ENCODE measurements at places on chromosomes 6 and 20. TPM values are rescaled to one million over a fixed set of nuclear protein-coding genes. Genes with fewer than 3 reads are reported as not detected.

GRCh38 chr20:45258664-45259063, 4.3 kb upstream of the SLPI start:
- DNase-seq, result no peak

DNA sequence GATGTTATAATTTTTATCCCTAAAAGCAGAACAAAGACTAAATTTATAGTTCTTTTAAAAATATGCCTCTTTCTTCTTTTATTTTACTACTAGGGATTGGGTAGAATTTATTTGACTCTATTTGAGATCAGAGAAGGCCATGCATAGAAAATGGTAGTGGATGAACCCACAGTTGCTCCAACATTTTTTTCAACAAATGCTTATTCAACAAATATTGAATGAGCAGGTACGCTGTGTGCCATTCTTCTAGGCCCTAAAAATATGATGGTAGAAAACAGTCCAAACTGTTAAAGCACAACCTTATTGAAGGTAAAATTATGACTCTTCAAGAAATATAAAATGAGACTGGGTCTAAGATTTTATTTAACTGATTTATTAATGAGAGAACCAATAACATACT, 30.0 kb downstream of the OTOR start:
- DNase-seq, result no peak

DNA sequence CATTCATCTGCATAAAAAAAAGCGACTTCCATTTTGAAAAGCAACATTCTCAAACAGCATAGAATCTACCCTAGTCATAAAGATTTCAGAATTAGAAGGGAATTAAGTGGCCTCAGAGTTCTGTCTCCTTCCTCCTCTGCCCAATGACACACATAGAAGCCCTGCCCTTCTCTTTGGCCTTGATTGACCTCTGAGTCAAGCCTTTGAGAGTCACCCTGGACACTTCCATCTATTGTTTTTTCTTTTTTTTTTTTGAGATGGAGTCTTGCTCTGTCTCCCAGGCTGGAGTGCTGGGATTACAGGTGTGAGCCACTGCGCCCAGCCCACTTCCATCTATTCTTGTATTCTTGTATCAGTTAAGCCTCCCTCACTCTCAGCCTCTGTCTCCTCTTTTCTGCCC, 44.8 kb upstream of the CTNNBL1 start:
- DNase-seq, result no peak

- DNase-seq, result no peak
Observed at GRCh38 chr6:2859185-2859700, 17.6 kb upstream of the SERPINB1 start.

GRCh38 chr20:34943808-34944567, 11.6 kb downstream of the GSS start:
- no peak for DNase-seq

- DNase-seq, result no peak
Observed at GRCh38 chr6:12851123-12851695, 134.6 kb downstream of the PHACTR1 start.

GRCh38 chr6:70310063-70310694, 7.3 kb upstream of the COL9A1 start:
- DNase-seq, result no peak

GRCh38 chr20:51489611-51490010, 52.9 kb downstream of the NFATC2 start:
- DNase-seq, result no peak

GRCh38 chr6:31906122-31906521, 4.2 kb upstream of the ZBTB12 start:
- DNase-seq, result no peak

- DNase-seq, result no peak
Observed at GRCh38 chr20:10807013-10807412, 133.2 kb upstream of the JAG1 start.

DNA sequence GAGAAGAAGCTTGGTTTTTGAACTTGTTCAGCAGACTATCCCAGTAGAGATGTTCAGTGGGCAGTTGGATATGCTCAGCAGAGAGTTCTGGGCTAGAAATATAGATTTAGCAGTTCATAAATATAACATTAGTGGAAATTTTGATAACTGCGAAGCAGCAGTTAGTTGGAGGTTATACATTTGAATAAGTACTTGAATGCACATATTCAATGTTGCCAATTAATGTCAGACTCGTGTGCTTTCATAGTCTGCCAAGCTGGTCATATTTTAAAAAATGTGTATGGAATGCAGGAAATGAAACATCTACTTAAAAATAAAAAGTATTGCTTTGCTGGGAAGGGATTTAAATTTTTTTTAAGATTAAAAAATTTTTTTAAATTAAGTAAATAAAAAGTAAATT, 92.5 kb upstream of the E2F3 start:
- no peak for DNase-seq

GRCh38 chr6:111871207-111871606, 2.0 kb downstream of the FYN start:
- DNase-seq, result no peak

IL17A gene
- not detected for total RNA-seq

PSORS1C1 gene
- 0.48 TPM for total RNA-seq

MEP1A gene
- total RNA-seq, result not detected

NECAB3 gene
- 30.8 TPM for total RNA-seq

CCN6 gene
- total RNA-seq, result not detected

ULBP3 gene
- total RNA-seq, result 10.3 TPM

SFTA2 gene
- not detected for total RNA-seq

SALL4 gene
- not detected for total RNA-seq

LGSN gene
- not detected for total RNA-seq
